ENCODE measurements at places on chromosomes 7 and 10.

DNA sequence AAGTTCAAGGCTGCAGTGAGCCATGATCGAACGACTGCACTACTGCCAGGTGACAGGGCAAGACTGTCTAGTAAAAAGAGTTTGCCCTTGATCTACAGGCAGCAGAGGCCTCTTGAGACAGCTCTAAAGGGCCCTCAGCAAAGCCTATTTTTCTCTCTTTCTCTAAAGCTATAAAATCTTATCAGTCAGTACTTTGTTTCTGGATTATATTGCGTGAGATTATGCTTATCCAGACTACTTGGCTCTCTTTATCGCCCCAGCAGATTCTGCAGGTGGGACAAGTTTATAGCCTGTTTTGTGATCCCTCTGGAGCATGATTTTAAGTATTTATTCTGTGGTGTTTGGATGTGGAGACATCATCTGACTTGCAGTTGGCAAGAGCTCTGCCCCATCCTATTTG is 2.7 kb downstream of the RPP38 start:
- no peak for DNase-seq

DNA sequence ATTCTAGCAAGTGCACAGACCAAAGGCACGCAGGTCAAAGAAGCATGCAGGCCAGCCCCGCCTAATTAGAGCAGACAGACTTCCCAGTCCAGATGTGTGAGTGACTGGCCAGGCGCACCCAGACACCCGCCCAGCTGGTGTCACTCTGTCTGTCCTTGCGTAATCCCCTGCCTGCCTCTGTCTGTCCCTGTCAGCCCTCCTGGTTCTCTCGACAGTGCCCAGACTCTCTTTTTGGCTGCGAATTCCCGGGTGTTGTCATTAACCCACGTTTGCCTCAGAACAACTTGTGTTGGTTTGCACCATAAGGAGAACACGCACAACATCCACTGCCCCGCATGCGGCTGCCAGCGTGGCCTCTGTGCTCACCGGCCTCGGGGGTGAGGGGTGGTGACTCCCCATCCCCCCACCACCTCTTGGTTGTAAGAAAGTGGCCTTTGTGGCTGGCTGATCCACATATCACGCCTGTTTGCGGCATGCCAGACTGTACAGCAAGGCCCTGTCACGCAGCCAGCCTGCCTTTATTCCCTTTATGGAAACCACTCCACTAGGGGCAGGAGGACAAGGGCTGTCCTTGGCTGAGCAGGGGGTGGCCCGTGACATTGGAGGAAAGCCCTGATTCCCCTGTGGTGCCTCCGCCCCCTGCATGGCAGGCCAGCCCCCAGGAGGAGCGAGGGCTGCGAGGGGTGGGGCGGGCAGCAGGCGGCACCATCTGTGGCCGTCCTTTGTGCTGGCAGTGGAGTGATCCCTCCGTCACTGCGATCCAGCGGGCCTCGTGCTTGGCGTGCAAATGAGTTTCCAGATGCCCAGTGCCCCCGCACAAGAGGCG is 72.8 kb upstream of the PPIF start:
- DNase-seq: peak; percentile 91

DNA sequence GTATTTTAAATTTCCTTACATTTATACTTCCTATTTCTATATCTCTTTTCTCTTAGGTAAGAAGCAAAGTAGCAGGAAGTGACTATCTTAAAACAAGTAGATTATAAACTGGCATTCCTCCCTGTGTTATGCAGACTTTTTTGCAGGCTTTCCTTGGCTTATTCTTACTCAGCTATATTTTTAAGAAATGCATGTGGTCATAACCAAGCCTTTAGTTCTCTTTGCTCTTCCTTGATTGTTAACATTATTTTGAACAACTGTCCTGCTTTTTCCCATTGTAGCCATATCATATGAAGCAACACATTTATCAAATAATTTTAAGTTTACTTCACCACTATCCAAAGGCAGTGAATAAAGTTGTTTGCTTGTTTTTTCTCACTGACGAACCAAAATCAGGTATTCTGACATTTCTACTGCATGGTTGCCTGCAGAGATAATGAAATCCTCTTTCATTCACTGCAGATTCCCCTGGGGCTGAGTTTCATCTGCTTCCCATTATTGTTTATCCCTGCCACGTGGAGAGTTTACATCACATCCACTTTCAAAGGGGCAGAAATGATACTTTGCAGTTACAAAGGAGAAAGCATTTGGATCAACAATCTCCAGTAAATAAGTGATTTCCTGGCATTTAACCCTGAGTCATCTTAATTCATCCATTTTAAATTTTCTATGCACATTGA is 389.9 kb upstream of the SEMA3C start:
- no peak for DNase-seq

DNA sequence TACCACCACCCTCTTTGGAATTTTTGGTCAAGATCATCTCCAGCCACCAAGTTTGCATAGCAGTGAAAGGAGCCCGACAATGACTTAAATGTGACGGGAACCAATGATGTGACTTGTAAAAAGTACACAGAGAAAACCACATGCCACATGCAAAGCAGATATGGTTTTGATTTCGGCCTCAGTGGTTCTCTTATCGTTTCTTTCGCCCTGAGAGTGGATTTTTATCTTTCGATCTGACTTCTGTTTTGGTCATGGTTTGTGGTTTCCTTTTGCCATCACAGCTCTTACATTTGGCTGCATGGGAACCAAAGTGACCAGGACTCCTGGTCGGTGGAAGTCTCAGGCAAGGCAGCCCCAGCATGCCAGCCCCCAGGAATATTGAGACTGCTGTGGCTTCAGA is 31.5 kb downstream of the TCF7L2 start:
- no peak for DNase-seq

DNA sequence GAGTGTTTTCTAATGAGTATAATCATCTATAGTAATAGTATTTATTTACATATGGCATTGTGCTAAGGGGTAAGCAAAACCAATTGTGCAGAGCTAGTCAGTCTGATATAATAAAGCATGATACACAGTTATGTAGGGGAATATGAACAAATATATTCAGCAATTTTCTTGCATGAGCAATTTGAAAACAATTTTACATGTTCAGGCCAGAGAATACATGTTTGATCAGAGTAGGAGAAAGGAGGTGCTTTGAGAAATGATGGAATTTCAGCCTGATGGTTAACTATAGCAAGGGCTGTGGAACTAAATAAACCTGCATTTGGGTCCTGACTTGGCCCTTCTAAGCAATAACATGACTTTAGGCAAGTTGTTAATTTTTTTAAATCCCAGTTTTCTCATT is 214.5 kb downstream of the TWIST1 start:
- no peak for DNase-seq

- DNase-seq: no peak
These were observed 239.6 kb upstream of the SLC26A5 start for GRCh38 chr7:103685646-103686045.

DNA sequence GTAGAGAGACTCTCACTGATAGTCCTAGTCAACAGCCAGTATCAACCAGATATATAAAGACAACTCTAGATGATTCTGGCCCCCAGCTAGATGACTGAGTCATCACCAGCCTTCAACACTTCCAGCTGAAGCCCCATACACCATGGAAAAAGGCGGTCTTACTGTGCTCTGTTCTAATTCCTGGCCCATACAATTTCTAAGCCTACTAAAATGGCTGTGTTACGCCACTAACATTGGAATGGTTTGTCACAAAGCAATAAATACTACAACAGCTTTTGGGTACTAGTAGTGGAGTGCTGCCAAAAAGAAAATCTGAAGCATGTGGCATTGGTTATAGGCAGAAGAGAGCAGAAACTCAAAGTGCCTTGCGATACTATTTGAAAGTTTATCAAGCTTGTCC is 13.0 kb upstream of the TES start:
- DNase-seq: no peak

DNA sequence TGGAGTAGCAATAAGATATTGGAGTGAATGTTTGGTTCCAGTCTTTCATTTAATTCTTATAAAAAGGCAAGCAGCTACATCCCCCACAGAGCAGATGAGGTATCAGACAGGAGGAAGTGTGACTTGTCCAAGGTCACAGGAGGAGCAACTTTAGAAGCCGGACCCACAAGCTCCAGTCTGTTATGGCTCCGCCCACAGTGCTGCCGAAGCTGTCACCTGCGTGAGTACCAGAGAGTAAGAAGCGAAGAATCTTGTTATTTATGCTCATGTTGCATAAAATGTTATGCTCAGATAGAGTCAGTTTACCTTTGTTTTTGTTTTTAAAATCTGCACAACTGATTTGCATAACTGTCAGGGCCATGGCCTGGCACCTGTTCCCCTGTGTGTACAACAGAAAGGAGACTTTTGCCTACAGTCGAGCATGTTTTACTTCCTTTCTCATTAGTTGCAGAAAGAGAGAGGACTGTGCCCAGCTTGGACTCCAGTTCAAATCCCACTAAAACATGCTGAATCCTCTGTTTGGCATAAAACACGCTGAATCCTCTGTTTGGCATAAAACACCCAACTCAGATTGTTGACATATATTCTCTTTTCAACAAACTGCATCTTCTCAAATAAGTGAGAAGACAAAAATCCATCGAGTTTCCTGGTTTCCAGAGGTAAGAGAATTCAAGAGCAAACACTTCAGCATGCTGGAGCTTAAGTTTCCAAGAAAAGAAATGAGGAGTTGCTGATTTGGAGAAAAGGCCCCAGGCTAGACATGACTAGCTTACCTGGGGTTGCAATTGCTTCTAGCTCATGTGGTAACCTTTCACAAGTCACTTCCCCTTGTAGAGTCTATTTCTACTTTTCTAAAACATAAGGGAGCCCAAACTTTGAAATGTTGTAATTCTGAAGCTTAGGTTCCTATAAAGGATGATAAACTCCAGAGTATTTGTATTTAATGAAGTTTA is 409.8 kb upstream of the ZMIZ1 start:
- no peak for DNase-seq

GRCh38 chr7:44216521-44217222 is 15.9 kb downstream of the YKT6 start:
- DNase-seq: no peak

DNA sequence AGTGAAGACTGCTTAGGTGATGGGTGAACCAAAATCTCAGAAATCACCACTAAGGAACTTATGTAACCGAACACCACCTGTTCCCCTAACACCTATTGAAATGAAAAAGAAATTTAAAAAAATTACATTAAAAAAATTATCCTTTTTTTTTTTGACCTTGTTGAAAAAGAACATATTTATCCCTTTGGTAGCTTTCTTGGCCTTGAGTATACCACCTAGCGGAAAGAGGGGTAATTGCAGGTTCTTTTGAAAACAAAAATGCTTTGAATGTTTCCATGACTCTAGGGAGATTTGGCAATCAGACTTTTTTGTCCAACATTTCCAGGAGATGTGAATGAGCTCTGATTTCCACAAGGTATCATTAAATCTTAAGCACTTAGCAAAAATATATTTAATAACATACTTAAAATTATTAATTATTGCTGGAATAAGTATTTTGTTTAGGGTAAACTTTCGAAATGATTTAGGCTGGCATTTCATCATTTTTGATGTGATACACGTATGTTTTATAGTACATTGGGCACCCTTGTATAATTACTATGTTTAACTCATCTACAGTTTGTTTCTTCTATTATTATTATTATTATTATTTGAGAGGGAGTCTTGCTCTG is 47.0 kb upstream of the ELMO1 start:
- no peak for DNase-seq

GRCh38 chr7:11714205-11714604 is 117.8 kb downstream of the THSD7A start:
- DNase-seq: no peak

DNA sequence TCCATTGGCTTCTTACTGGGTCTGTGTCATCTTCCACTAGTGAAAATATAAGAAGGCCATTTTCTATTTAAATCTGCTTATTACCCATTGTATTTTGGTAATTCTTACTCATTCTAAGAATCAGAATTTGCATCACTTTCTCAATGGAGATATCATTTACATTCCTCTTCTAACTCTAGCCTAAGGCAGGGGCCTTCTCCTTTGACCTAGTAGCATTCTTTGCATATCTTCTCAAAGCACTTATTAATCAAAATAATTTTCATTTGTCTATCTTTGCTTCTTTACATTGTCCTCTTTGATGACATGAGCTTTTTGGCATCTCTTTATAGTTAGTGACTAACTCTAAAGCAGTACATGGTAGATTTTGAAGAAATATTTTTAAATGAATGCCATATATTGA is 400.9 kb upstream of the SEMA3D start:
- DNase-seq: no peak

- no peak for DNase-seq
These were observed 60.2 kb upstream of the ADGRA1 start for GRCh38 chr10:133027482-133027881.

DNA sequence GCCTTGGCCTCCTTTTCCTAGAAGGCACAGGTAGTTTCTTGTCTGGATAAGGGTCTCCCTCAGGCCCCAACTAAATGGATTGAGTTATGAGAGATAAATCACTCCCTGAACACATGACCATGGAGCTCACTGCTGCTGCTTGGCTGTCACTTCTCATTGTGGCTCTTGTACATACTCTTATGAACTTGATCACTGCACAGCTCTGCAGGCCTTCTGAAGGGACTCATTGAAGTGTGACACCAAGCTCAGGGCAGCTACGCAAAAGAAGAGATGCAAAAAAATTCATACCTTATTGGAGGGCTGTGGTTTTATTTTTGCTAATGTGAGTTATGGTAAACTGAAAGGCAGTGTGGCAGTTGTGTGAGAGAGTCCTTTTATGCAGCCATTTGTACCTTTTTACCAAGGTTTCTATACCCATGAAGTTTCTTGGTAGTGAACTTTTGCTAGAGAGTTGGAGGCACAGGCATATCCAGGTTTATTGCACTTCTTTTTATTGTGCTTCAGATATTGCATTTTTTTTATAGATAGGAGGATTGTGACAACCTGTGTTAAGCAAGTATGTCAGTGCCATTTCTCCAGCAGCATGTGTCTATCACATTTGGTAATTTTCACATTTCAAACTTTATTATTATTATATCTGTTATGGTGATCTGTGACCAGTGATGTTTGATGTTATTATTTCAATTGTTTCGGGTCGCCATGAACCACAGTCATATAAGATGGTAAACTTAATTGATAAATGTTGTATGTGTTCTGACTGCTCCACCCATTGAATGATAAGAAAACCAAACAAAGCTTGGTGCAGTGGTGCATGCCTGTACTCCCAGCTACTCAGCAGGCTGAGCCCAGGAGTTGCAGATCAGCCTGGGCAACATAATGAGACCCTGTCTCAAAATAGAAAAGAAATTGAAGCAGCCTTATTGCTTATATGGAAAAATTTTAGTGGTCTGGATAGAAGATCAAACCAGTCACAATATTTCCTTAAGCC is 100.6 kb downstream of the LRRC4 start:
- no peak for DNase-seq

GRCh38 chr10:100522107-100522801 is 2.6 kb upstream of the SEC31B start:
- DNase-seq: no peak
